ENCODE measurements at places on chromosomes 1 and 21. TPM values are rescaled to one million over a fixed set of nuclear protein-coding genes. Genes with fewer than 3 reads are reported as not detected.
A peak's percentile ranks its signal among the peaks of the same experiment; 100 is the strongest.

The TPTE gene
- not detected for polyA plus RNA-seq

- no peak for DNase-seq
- no peaks in the 10 kb centered on the region for H3K27me3 ChIP-seq
- H3K4me1 ChIP-seq: no peaks in the 10 kb centered on the region
Measured at GRCh38 chr1:101065575-101065974, 40.0 kb upstream of the DPH5 start.

- no peaks in the 10 kb centered on the region for H3K36me3 ChIP-seq
- H3K27ac ChIP-seq: 0 out of 2 replicates have a peak overlapping the region, but pooled peaks have one; percentile 14
- no peaks in the 10 kb centered on the region for H3K27me3 ChIP-seq
- peaks cover 36% of the 10 kb centered on the region for H3K4me1 ChIP-seq
- DNase-seq: no peak
Measured at GRCh38 chr1:25697435-25698217, 81.0 kb downstream of the MAN1C1 start.

DNA sequence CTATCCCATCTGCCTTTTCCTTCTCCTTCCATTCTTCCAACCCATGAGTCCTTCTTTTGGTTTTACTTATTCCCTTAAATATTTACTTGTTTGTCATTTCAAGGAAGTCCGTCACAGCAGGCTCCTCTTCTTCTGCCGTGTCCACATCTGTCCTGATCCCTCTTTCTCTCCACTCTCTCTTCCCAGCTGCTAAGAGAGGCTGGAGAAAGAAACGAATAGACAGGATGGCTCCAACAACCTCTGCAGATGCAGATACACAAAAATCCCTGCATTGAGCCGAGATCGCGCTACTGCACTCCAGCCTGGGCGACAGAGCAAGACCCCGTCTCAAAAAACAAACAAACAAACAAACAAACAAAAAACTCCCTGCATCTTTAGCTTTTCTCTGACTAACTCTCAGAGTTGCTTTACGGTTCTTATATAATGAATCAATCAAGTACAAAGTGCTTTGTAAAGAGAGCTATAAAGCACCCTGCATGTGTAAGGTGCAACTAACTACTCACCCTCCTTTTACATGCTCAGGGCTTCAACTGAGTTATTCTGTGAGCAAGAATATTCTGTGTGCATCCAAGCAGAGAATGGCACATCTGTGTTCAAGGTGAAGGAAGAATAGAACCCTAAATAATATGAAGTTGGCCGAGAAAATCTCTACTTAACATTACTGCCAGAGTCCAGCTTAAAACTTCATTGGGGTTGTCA, 3.8 kb upstream of the SAMD13 start:
- no peaks in the 10 kb centered on the region for H3K27me3 ChIP-seq
- H3K36me3 ChIP-seq: no peaks in the 10 kb centered on the region
- peak overlapping the region; percentile 95 for H3K4me3 ChIP-seq
- H3K27ac ChIP-seq: peak overlapping the region; percentile 25
- peaks cover 14% of the 10 kb centered on the region for H3K4me1 ChIP-seq
